Smooth muscle cell of the umbilical artery (primary cell): ENCODE measurements at places on chromosomes 1 and 21. TPM values are rescaled to one million over a fixed set of nuclear protein-coding genes. Genes with fewer than 3 reads are reported as not detected.

Gene DTL
- total RNA-seq, result 1.8 and 8.0 TPM in 2 replicates

Gene DIRAS3
- total RNA-seq, result 58.2 and 78.9 TPM in 2 replicates

Gene IFNGR2
- total RNA-seq, result 85.8 and 86.5 TPM in 2 replicates

Gene VWA5B1
- not detected in 2 replicates for total RNA-seq

Gene ABCD3
- total RNA-seq, result 54.5 and 54.6 TPM in 2 replicates

Gene RHD
- not detected in 2 replicates for total RNA-seq

Gene ATP1A2
- under 0.01 TPM in 1 of 2 replicates, not detected in the other for total RNA-seq

Gene TIAM1
- 3.0 and 14.0 TPM in 2 replicates for total RNA-seq

Gene TTC24
- not detected in 2 replicates for total RNA-seq

Gene LIN28A
- total RNA-seq, result not detected in 2 replicates

Gene APCS
- total RNA-seq, result not detected in 2 replicates

Gene CRYBG2
- total RNA-seq, result not detected in 2 replicates

Gene GPR61
- 0.59 TPM in 1 of 2 replicates, not detected in the other for total RNA-seq

Gene AMIGO1
- total RNA-seq, result 1.0 and 2.1 TPM in 2 replicates

Gene RBP7
- not detected in 2 replicates for total RNA-seq

Gene OLIG2
- total RNA-seq, result not detected in 2 replicates

Gene RGSL1
- not detected in 2 replicates for total RNA-seq

Gene PRMT2
- total RNA-seq, result 170 and 214 TPM in 2 replicates

Gene TINAGL1
- total RNA-seq, result 241 and 312 TPM in 2 replicates

Gene RNF19B
- 13.1 and 14.7 TPM in 2 replicates for total RNA-seq

Gene CFAP45
- under 0.01 and 0.55 TPM in 2 replicates for total RNA-seq

Gene AUNIP
- 0.30 and 1.8 TPM in 2 replicates for total RNA-seq

Gene OR10J1
- total RNA-seq, result not detected in 2 replicates

Gene CFHR1
- total RNA-seq, result 0.18 and 0.30 TPM in 2 replicates

Gene S100B
- total RNA-seq, result not detected in 2 replicates

Gene CR1L
- total RNA-seq, result not detected in 2 replicates

Gene ASPM
- 3.9 and 26.3 TPM in 2 replicates for total RNA-seq

Gene CYYR1
- total RNA-seq, result 0.28 and 0.30 TPM in 2 replicates

Gene CRYAA
- not detected in 2 replicates for total RNA-seq

Gene NPR1
- under 0.01 and 0.05 TPM in 2 replicates for total RNA-seq

Gene SERINC2
- total RNA-seq, result 2.7 and 8.5 TPM in 2 replicates
